ENCODE measurements at places on chromosomes 11 and 22.
A peak's percentile ranks its signal among the peaks of the same experiment; 100 is the strongest.

- DNase-seq, result no peak
These were observed 87.0 kb downstream of the ATXN10 start for GRCh38 chr22:45758603-45759002.

GRCh38 chr22:50259302-50259701 is 2.2 kb downstream of the MAPK12 start:
- DNase-seq, result no peak

DNA sequence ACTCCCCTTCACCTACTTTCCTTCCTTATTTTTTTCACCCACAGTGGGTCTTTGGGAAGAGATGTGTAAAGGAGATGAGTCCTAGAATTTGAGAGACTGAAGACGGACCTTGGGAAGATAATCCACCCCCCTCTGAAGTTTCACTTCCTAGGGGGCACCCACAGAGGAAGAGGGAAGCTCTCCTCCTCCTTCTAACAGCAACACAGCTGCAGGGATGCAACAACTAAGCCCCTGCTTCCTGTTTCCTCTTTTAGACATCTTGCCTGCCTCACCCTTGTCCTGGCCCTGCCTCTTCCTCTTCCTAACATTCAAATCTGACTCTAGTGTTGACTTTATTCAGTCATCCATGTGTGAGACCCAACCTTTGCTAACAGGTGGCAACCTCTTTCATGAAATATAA is 424.6 kb downstream of the BUD13 start:
- no peak for DNase-seq

GRCh38 chr11:118252688-118253087 is 523 bp upstream of the MPZL3 start:
- no peak for DNase-seq

GRCh38 chr11:86978247-86978646 is 23.1 kb upstream of the FZD4 start:
- no peak for DNase-seq

DNA sequence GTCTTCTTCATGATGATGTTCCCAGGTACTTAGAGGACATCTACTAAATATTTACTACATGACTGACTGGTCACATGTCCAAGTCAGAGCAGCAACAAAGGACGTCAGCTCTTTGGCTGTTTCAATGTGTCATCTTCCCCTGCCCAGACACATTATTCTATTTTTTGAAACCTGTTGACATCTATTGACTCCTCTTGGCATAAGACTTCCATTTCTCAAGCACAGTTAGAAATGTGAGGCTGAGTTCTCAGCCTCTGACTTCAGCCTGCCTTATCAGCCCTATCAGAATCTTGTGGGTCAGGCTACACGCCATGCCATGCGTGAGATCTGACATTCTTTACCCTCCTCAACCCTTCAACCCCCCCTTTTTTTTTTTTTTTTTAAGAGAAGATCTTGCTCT is 63.8 kb downstream of the SC5D start:
- no peak for DNase-seq

- no peak for DNase-seq
These were observed 306.6 kb downstream of the FAT3 start for GRCh38 chr11:92531065-92531739.

- no peak for DNase-seq
These were observed 60.3 kb downstream of the ATXN10 start for GRCh38 chr22:45731798-45732495.

DNA sequence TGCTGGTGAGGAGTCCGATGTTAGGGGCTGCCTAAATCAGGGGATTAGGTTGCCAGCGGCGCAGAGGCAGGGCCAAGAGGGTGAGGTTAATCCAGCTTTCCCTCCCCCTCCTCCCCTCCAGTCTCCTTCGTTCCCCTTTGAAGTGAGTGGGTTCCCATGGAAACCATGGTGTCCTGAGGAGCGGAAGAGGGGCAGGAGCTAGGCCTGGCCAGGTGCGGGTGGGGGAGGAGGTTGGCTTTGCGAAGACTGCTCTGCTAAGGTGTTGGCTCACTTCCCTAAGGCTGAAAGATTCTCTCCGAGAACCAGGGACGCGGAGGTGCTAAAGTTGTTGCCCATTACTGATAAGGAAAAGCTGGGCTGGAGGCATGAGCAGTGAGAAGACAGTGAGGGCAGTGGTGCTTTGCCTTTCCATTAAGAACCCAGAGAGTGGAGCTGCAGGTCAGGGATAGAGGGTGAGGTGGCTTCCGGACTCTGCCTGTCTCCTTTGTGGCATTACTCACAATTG is 124.6 kb downstream of the FEZ1 start:
- peak; percentile 81 for DNase-seq

- no peak for DNase-seq
These were observed 39.1 kb downstream of the PITPNB start for GRCh38 chr22:27879923-27880322.

DNA sequence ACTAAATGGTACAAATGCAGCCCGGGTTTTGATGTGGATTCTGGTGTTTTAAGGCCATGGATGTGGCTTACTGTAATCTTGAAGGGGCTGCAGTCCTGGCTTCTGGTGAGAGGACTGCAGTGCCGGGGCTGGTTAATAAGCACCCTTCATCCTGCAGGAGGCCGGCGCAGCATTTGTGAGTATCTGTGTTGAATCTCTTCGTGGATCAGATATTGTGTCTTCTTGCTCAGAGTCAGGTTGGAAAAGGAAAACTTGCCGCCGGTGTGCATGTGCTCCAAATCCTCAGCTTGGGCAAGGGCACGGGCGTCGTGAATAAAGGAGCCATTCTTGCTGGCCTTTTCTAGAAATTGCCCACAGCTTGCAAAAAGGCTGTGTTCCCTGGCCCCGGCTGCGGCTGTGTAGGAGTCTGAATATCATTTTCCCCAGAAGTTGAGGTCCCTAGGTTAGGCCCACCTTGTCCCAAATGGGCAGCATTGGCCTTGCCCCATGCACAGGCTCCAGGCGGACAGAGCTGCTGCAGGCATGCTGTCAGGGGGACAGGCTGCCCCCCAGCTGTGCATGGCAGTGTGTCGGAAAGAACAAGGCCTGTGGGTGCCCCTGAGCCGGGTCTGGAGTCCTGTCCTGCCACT is 28.9 kb upstream of the PARVB start:
- no peak for DNase-seq

DNA sequence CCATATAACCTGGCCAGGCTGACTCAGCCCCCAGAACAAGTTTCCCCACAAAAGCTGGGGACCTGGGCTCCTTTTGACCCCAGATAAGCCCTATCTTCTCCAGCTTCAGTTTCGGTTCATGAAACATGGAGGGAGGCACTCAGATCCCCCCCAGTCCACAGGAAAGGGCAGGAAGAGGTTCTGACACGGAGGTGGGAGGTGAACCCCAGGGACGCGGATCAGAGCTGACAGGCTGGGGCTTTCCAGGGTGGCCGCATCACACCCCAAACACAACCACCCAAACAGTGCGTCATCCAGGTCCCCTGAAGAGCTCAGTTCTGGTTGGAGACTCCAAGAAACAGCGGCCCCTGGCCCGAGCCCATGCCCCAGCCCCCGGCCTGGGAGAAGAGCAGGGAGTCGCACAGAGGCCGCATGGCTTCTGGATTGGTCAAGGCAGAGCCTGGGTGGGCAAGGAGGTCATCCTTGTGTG is 44.3 kb upstream of the A4GALT start:
- DNase-seq, result no peak

- DNase-seq, result no peak
These were observed 1150.5 kb downstream of the BRD1 start for GRCh38 chr22:48677168-48677520.

GRCh38 chr22:49302530-49302929 is 525.1 kb downstream of the BRD1 start:
- no peak for DNase-seq

DNA sequence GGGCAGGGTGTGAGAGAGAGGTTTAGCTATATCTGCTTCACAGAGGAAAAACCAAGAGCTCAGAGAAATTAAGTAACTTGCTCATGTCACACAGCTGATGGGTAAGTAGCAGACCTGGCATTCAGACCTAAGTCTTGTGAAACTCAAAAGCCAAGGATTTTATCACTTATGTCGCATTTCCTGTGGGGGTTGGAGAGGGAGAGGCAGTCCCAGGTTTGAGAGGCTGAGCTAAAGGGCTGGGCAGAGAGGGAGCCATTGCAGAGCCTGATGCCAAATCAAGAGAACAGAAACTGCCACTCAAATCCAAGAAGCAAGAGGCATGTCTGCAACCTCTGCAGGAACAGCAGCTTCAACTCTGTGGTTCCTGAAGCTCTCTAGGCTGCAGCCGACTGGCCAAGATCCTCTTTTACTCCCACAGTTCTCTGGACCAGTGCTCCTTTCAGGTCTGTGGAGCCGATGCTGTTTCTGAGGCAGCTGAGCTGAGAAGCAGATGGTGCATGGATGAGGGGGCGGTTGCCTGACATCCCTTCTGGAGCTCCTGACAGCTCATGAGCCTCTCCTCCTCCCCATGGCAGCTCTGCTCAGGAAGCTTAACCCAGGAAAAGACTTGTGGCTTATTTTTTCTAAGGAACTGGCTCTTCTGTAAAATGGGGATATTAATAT is 47.6 kb upstream of the NAV2 start:
- no peak for DNase-seq

DNA sequence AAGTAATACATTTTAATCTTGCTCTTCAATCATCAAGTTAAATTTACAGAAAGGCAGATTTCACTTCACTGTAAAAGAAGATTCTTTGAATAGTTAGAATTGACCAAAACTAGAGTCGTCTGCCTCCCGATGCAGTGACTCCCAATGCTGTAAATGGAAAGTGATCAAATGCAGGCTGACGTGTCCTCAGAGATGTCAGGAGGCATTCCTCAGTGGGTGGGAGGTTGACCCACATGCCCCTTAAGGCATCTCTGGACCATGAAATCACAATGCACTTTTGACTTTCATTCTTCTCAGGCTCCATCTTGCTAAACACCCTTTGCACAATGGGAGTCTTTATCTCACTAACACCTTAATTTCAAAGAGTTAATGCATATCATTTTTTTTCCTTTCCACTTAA is 19.0 kb upstream of the CECR2 start:
- no peak for DNase-seq

DNA sequence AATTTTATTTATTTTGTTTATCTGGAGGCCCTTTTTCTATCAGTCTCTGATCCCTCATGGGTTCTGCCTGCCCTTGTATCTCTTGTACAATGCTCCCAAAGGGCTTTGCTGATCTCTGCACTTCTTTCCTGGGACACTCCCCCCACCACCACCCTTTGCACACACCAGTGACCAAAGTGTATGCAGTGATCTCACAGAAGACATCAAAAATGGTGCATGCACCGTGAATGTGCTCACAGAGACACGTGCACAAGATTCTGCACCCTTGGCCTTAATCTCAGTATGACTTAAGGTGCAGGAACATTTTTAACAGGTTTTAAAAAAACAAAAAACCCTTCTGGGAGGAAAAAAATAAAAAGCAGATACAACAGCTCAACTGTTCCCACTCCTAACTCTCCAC is 12.2 kb upstream of the ADSL start:
- no peak for DNase-seq

DNA sequence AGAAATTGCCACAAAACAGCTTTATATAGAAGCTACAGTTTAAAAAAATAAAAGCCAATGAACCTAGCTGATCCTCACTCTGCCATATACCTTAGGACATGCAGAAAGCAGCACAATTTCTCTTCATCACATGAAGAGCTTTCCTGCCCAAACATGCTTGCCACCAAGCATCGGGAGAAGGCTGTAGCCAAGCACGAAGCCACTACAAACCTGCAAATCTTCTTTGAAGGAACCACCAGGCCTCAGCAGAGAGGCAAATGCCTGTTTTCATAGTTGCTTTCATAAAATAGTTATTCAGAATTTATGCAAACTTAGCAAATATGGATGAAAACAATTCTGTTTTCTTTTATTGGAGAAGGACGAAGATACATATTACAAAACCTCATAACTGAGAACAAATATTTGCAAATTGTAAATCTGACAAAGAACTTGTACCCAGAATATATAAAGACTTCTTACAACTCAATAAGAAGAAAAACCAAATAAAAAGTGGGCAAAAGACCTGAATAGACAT is 100.3 kb downstream of the RBFOX2 start:
- no peak for DNase-seq

DNA sequence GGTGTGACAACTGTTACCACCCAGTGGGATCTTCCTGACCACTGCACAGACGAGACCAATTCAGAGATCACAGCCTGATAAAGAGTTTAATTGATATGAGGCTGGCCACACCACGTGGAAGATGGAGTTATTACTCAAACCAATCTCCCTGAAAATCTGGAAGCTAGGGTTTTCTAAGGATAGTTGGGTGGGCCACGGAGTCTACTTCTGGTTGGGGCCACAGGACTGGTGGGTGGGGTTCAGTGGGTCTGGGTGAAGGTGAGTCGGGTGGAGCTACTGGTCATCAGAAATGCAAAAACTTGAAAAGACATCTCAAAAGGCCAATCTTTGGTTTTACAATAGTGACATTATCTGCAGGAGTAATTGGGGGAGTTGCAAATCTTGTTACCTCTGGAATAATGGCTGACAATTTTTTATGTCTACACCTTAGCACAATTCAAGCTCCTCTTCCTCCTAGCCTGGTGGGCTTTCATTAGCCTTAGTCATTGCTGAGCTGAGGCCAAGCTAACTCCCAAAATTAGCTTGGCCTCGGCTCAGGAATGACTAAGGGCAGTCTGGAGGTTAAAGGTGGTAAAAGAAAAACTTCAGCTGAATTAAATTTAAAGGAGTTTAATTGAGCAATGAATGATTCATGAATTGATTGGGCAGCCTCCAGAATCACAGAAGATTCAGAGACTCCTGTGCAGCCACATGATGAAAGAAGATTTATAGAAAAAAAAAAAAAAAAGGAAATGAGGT is 13.1 kb downstream of the C11orf96 start:
- DNase-seq, result no peak

- DNase-seq, result no peak
These were observed 80.2 kb downstream of the PRR5L start for GRCh38 chr11:36376009-36376887.
